ENCODE measurements at places on chromosomes 4 and X.

DNA sequence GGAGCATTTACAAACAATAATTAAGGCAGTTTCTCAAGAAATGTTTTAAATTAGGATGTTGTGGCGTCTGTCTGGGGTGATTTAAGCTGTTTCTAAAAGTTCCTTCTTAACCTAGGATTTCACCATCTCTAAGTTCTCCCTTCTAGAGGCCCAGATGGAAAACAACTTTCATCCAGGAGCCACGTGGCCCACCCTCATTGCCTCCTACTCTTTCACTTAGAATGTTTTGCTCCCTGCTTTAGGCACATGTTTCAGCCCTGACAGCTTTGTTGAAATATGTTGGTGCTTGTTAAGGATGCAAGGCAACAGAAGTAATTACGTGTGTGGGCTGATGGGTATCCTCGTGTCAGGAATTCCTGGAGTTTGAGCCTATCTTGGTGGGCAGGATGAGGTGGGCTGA is 131.3 kb downstream of the GUCY2F start:
- DNase-seq = no peak

DNA sequence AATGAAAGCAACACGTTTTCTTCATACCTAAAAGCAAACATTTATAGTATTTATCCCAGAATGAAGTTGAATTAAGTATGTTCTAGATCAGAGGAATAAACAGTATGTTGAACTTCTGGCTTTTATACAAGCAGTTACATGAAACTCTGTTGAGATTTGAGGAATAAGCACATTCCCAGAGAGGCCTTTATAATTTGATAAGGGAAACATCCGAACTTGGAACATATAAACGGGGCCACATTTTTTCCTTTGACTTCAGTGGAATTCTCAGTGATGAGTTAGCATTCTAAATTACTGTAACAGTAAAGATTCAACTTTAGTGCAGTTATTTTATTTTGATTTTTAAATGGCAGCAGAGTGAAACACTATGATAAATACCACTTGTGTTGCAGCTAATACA is 119.5 kb downstream of the GLRA3 start:
- DNase-seq = no peak

DNA sequence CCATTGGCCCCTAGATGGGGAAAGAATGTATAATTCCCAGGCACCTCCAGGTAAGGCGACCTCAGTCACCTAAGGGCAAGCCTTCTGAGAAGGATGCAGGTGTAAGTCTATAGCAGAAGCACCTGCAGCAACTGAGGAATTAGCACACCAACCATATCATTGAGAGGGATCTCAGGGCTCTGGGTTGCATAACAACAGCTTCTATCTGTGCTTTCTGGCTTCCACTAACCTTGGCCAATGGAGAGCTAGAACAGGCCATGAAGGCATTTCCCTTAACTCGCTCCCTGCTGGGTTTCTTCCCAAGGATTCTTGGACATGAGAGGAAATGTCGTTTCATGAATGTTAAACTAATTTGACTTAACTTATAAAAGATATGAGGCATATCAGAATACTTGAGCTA is 177.8 kb upstream of the GK2 start:
- no peak for DNase-seq

DNA sequence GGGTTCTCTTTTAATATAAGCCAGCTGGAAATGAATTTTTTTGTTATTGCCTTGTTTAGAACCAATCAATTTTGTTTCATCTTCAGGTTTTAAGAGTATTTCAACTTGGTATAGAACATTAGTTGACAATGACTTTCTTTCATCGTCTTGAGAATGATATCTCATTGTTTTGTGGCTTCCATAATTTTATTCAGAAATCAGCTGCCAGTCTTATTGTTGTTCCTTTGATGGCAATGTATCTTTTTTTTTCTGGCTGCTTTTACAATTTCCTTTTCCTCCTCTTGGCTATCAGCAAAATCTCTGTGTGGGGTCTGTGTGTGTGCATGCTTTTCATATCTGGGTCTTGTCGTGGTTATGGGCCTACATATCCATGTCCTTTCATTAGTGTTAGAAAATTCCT is 1536.4 kb upstream of the TENM3 start:
- DNase-seq = no peak

DNA sequence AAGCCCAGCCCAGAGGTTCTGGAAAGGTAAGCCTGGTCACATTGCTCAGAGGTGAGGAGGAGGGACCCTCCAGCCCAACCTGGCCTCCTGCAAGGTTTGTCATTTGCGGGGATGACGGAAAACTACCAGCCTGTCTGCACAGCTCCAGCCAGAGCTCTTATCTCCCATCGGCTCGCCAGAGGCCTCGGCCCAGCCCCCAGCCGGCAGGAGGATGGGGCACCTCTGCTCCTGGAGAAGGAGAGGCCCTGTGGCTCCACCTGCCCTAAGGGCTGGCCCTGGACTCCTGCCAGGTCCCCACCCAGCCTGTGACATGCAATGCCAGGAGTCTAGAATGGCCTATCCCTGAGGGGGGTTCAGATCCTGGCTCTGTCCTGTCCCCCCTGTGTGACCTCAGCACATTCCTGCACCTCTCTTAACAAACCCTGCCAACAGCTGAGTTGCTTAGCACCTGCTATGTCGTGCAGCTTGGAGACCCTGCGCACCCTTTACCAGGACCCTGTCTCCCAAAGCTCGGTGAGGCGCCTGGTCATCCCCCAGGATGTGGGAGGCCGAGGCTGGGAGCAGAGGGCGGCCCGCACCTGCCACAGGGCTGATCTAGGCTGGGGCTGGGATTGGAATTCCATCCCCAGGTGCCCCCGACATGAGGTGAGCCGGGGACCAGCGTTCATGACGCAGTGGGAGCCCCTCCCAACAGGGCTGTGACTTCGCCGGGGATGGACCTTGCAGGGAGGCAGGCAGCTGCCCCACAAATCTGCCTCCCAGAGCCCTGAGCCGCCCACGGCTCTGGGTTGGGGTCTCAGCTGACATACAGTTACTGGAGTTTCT is 14.4 kb downstream of the ADRA2C start:
- DNase-seq = no peak

- no peak for DNase-seq
Measured at GRCh38 chrX:34467437-34467836, 189.6 kb downstream of the TMEM47 start.

DNA sequence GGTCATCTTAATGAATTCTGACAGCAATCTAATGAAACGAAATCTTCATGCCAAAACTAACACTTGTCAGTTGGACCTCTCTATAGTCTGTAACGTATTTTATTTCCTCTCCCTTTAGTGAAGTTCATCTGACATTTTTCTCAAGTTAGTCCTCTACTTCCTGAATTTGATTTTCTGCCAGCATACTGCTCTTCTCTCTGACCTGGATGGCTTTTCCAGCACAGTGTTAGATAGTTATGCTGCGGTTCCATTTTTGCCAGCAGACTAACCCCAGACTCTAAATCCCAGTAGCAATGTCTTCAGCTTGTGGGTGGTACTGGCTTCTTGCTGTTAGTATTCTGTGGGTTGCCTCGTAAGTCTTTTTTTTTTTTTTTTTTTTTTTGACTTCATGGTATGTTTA is 146.7 kb upstream of the VEGFC start:
- DNase-seq = no peak

DNA sequence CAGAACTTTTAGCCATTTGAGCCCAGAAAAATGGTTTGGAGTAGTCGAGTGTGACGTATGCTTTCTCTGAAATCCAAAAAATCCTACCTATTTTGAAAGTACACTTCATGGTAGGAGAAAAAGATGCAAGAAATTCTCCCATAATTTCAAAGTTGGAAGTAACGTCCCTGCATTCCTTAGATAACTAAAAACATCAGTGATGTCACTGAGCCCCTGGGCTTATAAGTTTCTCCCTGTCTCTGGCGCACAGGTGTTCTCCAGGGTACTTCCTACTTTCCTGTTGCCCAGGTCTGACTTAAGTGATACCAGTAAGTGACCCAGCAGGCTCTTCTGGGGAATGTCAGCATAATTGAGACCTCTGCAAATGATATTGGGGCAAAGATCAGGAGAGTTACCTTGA is 90.5 kb upstream of the WDR1 start:
- DNase-seq = no peak

DNA sequence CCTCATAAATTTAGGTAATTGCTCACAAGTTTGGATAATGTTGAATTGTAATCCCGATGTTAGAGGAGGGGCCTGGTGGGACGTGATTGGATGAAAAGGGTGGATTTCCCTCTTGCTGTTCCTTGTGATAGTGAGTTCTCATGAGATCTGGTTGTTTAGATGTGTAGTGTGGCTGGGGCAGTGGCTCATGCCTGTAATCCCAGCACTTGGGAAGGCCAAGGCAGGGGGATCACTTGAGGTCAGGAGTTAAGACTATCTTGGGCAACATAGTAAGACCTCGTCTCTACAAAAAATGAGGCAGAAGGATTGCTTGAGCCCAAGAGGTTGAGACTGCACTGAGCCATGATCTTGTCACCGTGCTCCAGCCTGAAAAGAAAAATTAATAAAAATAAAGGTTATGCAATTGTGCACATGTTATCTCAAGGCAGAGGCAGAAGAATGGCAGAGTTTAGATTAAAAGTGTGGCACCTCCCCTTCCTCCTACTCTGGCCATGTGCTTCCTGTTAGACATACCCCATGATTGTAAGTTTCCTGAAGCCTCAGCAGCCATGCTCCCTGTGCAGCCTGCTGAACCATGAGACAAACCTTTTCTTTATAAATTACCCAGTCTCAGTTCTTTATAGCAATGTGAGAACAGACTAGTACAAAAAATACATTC is 36.5 kb downstream of the ERVMER34-1 start:
- DNase-seq = no peak

DNA sequence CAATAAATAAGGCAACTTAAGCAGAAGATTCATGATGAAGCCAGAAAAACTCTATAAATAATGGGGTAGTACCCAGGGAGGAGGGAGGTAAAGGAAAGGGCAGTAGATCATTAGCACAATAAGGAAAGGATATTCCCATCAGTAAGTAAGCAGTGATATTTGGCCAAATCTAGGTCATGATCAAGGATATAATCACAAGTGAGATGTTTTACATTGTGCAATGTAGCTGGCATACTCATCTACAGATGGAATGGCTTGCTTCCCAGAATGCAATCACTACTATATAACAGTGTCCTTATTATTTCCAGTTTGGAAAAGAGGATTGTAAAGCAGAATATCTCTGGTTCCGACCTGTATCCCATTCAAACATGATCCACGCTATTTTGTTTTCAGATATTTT is 483.4 kb downstream of the RPA4 start:
- no peak for DNase-seq

DNA sequence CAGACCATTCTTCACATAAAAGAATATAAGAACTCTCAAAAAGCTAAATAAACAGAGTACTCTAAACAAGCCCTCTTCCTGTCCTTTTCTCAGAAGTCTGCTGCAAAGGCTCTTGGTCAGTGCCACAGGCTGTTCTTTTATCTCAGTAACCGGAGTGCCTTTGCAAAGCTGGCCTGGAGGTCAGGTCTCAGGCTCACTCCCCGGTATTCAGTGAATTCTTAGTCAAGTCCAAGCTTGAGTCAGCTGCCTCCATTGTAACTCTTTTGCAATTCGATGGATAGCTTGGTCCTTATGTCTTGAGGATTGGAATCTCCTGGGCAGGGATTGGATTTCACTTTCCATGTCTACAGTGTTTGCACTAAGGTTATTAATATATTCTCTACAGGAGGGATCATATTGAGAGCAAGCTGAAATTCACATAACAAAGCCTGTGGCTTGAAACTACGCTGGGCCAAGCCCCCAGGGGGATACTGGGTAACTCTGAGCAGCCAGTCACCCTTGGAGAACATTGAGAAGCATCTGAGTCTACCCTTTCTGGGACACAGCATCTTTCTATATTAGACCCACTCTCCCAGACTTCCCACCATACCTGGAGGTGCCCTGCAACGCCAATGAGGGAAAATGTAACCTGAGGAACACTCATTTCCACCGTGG is 10.0 kb upstream of the HS6ST2 start:
- no peak for DNase-seq

DNA sequence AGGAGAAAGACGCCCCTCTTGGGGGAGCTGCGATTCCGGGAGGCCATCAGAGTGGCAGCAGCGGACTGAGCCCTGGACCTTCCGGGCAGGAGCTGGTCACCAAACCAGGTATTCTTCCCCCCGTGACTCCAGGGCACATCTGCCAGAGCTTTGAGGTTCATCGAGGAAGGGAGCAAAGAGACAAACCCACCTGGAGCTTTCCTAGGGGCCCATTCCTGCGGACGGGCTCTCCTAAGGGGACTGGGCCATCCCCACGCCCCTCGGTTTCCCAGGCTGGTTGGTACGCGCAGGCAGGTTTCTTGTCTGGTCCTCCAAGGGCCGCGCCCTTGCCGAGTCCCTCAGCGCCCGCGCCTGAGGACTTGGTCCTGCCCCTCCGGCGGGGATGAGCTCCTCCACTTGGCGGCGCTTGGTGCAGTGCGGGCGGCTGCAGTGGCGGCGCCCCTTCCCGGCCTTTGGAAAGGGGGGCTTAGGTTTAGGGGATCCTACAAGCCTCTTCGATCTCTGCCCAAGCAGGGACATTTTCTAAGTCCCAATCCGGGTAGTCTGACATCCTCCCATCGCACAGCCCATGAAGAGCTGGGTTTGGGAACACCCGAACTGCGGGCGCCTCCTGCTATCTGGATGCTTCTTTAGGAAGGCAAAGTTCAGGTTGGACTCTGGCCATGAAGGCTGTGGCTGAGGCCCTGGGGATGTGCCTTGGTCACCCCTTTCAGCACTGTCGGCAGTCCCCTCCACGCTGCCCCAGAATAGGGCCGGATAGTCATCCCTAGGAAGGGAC is 538 bp downstream of the STBD1 start:
- peak; percentile 3 for DNase-seq

- no peak for DNase-seq
Measured at GRCh38 chr4:170805352-170805751, 715.6 kb upstream of the AADAT start.
